Renal cortex interstitium (tissue), 15 donors: ENCODE measurements at places on chromosomes 5 and 9. TPM values are rescaled to one million over a fixed set of nuclear protein-coding genes. Genes with fewer than 3 reads are reported as not detected.

- DNase-seq: no peak
These were observed 644 bp downstream of the IER5L start for GRCh38 chr9:129177443-129177790.

DNA sequence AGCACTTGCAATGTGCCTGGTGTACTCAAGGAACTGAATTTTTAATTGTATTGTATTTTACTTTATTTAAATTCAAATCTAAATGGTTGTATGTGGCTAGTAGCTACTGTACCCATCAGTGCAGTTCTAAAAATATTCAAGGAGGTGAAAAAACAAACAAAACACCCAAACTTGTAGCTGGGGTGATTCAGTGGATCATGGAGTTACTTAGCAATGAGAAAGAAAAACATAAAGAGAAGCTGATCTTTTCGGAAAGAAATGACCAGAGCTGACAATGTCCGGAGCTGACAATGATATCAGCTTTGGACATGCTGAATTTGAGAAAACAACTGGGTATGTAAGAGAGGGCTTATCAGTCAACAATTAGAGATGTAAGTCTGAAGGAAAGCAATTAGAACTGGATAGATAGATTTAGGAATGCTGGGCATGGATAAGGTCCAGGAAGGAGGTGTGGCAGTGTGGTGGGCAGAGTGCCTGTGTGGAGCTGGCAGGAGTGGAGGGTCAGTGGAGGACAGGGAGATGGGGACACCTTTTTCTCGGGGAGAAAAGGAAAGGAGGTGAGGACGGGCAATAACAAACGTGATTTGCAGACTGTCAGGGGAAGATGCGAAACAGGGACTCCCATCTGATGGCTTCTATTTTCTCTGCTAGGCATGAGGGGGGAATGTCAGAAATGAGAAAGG lies 113.2 kb downstream of the DCP2 start:
- no peak for DNase-seq

The ZNF454 gene
- 7.0 TPM for polyA plus RNA-seq

The ADAMTS2 gene
- polyA plus RNA-seq: 10.6 TPM

The HAVCR2 gene
- polyA plus RNA-seq: 11.9 TPM

DNA sequence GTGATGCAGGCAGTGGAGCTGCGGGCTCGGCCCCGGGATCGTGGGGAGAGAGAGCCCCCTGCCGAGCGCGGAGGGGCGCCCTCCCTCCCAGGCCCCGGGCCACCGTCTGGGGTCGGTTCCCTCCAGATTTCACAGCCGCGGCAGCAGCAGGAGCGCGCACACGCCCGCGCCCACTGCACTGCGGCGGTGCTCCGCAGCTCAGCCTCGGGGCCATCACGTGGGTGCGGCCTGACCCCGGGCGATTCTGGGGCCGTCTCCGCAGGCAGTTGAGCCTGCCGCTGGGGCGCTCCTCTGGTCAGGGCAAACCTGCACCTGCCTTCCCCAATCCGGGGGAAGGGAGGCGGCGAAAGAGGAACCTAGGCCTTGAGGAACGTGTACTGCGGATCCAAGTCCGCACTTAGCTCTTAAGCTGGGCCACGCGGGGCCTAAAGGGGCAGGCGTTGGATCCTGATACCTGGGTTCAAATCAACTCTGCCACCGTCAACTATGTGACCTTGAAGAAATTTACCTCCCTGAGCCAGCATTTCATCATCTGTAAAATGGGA lies 9.4 kb upstream of the DELE1 start:
- DNase-seq: no peak

DNA sequence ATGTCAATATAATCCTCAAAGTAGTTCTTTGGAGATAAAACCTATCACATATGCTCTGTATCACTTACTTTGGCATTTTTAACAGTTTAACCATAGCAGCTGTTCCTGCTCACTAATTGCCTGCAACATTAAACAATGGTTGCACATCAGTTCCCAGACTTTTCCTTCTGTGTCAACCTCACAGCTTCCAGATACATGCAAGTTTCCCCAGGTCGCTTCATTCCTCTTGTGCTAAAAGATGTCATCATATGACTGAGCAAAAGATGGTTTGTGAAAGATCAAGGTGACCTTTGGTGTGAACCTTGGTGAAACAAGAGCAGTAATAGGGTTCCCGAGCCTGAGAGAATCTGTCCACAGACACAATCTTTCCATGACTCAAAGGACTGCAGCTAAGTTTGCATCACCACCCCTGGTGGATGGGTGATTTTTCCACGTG lies 500.4 kb upstream of the PAPPA start:
- no peak for DNase-seq

DNA sequence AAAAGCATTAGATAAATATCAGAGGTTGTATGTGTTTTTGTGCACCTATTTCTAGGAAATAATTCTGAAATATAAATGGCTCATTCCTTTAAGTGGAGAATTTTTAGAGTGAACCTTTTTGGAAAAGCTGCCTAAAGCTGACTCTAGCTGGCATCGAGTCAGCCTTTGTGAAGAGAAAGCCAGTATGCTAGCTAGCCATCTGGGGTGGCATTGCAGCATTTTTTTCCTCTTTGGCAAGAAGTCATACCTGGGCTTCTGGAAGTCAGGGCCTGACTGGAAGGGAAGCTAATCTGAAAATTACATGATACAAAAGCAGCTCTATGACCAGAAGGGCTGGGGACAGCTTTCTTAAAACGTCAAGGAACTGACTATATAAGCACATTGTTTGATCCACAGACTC lies 19.7 kb downstream of the ANP32B start:
- DNase-seq: no peak

GRCh38 chr5:125011419-125011818 lies 265.0 kb upstream of the ZNF608 start:
- no peak for DNase-seq

The GABRA6 gene
- not detected for polyA plus RNA-seq

The PAEP gene
- not detected for polyA plus RNA-seq
